ENCODE measurements at places on chromosomes 11 and 22. TPM values are rescaled to one million over a fixed set of nuclear protein-coding genes. Genes with fewer than 3 reads are reported as not detected.

The COMT gene
- 61.9 TPM for total RNA-seq

The KRTAP5-10 gene
- total RNA-seq, result not detected

The PGA5 gene
- 0.27 TPM for total RNA-seq

The NLRP10 gene
- total RNA-seq, result not detected

The TPH1 gene
- 0.13 TPM for total RNA-seq

The LRRC56 gene
- total RNA-seq, result 2.0 TPM

The MUC2 gene
- total RNA-seq, result not detected

The TTC17 gene
- 71.6 TPM for total RNA-seq

- DNase-seq, result no peak
Observed at GRCh38 chr11:106101819-106102218, 24.4 kb downstream of the AASDHPPT start.

GRCh38 chr11:125165843-125166763 lies 1.6 kb downstream of the PKNOX2 start:
- DNase-seq, result peak; percentile 43

DNA sequence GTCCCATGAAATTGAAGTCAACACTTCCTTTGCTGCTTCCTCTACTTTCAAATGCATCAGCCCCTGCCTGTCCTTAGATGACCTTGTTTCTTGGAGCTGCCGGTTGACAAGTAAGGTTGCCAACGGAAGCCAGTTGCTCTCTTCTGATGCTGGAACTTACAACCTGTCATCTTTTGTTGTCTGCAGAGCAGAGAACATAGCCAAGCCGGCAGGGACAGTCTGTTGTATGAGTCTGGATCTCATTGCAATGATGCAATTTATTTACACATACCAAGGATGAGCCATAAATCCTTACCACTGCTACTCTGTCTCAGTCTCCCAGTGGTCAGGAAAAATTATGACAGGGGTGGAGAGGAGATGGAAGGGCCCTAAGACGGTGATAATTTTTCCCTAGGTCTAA lies 151.4 kb downstream of the BLID start:
- peak; percentile 7 for DNase-seq

GRCh38 chr11:57116654-57117053 lies 65.1 kb upstream of the LRRC55 start:
- DNase-seq, result peak; percentile 41

- no peak for DNase-seq
Observed at GRCh38 chr22:30732426-30732825, 37.8 kb downstream of the OSBP2 start.

DNA sequence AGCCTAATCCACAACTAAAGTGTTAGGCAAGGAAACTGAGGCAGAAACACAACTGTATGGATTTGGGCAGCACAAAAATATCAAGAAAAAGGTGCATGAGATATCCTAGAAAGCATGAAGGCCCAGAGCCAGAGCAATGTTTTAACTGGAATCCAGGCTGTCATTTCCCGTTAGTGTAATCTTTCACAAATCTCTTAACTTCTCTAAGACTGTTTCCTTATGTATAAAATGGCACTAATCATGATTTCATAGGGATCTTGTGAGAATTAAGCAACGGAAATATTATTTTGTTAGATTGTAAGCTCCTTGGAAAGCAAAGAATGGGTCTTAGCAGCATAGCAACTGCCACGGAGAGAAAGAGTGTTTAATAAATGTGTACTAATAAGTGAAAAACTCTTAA lies 14.7 kb upstream of the SYTL2 start:
- DNase-seq, result peak; percentile 15

DNA sequence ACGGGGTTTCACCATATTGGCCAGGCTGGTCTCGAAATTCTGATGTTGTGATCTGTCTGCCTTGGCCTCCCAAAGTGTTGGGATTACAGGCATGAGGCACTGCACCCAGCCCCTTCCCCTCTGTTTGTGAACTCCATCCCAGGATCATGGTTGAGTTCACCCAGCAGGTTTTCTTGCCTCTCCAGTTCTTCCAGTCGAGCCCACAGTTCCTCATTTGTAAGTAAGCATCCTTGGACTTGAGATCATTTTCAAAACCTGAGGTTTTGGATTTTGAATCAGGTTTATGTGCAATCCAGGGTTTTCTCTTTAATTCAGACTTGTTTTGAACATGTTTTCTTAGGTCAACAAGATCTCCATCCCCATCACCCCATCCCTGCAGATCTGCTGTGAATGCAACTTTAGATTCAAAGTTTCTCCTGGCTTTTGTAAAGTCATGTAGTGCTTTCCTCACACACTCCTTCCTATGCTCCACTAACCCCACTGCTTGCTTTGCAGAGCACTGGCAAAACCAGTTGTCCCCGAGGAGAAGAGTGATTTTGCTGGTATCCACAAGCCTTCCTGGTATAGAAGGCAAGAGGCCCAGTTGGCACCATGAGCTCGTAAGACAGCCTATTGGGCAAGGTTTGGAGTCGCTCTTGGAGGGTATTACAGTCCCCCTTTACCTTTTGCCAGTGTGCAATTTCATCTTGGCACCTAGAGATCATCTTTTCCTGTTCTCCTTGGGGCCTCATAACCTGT lies 14.7 kb upstream of the VPREB1 start:
- no peak for DNase-seq

DNA sequence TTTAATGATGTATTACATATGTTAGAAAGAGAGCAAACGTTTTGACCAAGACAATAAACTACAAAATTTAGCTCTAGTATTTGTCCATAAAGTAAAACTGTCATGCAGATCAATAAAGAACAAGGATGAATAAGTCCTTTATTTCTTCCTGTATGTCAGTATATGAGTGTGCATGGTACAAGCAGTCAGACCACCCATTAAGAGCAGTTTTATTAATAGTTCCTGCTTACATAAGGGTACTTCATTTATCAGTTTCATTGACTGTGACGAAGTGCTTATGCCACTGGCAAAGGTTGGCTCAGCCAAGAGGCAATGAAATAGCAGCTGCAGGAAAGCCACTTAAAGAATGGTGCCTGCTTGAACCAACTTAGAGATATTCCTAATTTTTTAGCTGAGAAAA lies 913.0 kb upstream of the CNTN5 start:
- DNase-seq, result no peak

- DNase-seq, result peak; percentile 96
Observed at GRCh38 chr11:44743959-44744557, 17.3 kb downstream of the TSPAN18 start.

DNA sequence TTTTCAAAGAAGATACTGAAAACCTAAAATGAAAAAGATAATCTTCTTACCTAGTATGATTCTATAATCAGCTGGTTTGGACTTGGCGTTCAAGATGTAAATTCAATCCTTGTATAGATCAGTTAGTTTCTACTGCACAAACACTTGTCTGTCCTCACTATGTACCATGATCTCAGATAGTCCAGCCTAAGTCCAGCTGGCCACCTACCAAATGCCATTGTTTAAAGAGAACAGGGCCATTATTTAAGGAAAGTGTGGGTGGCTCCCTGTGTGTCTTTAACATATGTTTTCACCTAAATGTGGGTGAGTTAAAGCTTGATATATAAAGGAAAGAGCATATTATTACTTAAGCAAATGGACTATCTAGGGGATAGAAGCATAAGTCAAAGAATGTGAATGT lies 38.6 kb downstream of the BLID start:
- no peak for DNase-seq

GRCh38 chr22:36977401-36977861 lies 41.8 kb downstream of the TST start:
- peak; percentile 19 for DNase-seq

DNA sequence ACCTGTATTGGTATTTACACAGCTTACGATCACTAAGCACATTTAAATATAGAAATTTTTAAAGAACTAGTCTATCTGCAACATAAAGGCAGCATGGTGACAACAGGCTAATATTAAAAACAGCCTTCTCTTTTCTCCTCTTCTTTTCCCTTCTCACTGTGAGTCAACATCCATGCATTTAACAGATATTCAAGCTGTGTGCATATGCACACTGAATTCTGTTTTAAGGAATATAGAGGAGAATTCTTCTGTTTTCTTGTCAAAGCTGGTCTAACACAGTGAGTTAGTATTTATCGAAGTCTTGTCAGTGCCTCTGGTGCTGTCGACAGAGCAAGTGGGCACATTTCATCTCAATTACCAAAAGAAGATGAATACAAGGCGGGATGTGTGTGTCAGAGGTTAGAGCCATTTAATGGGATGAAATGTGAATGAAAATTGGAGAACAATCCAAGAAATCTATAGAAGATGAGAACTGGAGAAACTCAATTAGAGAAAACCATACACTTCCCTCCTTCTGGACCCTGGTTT lies 282.3 kb downstream of the FAT3 start:
- DNase-seq, result no peak

DNA sequence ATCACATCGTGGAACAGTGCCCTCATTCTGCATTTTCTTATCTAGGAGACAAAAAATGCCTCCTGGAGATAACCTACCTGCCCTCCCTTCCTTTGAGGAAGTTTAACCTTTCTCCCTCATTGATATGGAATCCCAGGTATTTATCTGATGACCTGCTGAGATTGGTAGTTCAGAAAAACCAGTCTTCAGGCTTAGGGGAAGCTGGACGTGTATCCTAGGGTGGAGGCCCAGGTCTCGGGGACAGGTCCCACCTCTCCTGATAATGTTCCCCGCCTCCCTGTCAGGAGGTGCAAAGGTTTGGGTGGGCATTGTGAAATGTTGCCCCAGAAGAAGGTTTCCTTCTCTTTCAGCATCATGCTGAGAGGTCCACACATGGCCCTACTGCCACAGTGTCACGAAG lies 186.9 kb upstream of the NAV2 start:
- no peak for DNase-seq

DNA sequence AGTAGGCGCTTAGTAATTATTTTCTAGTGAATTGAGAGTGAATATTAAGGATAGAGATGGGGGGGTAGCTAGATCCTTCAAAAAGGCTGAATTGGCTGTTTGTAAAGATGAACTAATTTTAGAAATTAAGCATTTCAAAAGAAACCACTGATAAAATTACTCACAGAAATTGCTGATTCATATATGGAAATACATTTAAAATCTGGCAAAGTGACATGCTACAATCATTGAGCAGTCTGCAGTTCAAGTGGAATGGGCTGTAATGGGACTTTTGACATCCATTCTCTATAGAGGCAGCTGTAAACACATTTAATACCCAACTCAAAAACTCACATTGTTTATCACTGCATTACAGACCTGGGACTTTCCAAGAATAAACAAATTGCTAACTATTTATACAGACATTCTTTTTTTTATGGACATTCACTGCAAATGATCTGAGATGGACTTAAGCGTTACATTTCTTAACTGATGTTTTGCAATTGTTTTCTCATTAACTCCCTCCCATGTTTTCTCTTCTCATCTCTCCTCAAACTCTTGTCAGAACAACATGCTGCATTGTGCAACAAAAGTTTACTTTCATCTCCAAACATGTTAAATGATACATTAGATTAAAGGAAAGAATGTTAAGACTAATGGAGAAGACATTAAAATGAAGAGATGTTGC lies 42.1 kb upstream of the MMP7 start:
- no peak for DNase-seq

GRCh38 chr11:133833898-133834681 lies 11.2 kb downstream of the SPATA19 start:
- no peak for DNase-seq

DNA sequence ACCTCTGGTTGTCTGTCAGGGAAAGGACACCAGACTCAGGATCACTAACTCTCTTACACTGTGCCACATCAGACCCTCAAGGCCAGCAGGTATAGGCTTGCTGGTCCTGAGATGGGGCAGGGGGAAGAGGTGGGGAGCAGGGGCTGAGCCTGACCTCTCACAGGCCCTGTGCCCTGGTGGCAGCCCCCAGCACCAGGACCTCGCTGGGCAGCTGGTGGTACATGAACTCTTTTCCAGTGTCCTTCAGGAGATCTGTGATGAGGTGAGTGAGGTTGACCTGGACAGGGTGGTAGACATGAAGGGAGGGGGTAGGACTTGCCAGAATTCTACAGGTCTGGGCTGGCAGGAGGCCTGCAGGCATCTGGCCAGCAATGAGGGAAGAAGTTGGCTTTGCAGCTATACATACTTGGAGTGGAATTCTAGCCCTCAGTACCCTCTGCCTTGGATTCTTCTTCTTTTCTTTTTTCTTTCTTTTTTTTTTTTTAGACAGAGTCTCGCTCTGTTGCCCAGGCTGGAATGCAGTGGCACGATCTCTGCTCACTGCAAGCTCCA lies 1.4 kb downstream of the NUDT22 start:
- peak; percentile 35 for DNase-seq

GRCh38 chr11:24422376-24422775 lies 74.5 kb upstream of the LUZP2 start:
- DNase-seq, result no peak

DNA sequence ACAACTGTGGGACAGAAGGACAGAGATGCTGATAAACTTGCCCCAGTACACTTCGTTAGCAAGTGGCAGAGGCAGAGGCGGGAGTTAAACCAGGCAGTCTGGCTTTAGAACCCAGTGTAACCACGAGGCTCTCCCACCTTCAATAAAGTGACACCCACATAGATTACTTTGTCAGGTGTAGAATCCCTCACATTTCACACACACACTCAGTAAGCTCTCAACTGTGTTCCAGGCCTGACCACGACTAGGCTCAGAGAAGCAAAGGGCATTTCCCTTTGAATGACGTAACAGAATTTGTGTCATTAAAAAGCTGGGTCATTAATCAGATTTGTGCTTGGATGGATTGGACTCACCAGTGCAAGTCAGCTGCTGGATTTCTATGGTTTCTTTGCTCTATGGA lies 118.3 kb upstream of the RCN1 start:
- DNase-seq, result no peak

- DNase-seq, result no peak
Observed at GRCh38 chr22:49753276-49753890, 74.3 kb downstream of the BRD1 start.
